HEK293T (cell line): ENCODE measurements at places on chromosomes 6 and 20.

DNA sequence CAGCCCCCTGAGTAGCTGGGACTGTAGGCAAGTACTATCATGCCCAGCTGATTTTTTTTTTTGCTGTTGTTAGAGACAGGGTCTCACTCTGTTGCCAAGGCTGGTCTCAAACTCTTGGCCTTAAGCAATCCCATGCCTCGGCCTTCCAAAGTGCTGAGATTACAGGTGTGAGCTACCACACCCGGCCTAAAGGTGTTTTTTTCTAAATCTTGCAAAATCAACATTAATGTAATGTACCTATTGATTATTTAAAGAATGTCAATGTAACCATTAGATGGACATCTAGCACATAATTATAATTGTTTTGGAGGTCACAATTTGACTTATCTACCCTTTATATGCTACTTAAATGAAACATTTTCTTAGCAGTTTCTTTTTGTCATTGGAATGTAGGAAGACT, 126.1 kb downstream of the PHACTR1 start:
- DNase-seq: no peak

GRCh38 chr20:12893653-12894052, 115.1 kb upstream of the SPTLC3 start:
- DNase-seq: no peak

- no peak for DNase-seq
These were observed 163.2 kb downstream of the RALGAPA2 start for GRCh38 chr20:20549267-20549612.

- DNase-seq: no peak
These were observed 15.2 kb downstream of the TAF4 start for GRCh38 chr20:62050166-62051120.

- DNase-seq: no peak
These were observed 374.6 kb upstream of the SYNCRIP start for GRCh38 chr6:86017236-86017635.

DNA sequence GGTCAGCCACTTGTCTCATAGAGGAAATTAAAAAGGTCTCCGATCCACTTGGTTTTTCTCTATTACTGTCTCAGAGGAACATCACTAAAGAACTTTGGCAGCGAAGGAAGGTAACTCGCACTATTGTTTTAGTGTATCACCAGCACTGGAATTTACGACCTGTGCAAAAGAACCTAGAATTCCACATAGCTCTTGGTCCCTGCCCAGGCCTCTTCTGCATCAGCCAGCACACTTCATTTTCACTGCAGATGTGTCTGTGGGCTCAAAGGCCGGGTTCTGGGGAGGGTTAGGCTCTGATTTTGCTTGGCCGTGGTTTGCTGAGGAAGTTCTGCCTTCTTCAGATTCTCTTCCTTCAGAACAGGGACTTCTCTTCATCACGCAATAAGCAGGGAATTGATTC, 102.8 kb upstream of the TMEM181 start:
- no peak for DNase-seq

DNA sequence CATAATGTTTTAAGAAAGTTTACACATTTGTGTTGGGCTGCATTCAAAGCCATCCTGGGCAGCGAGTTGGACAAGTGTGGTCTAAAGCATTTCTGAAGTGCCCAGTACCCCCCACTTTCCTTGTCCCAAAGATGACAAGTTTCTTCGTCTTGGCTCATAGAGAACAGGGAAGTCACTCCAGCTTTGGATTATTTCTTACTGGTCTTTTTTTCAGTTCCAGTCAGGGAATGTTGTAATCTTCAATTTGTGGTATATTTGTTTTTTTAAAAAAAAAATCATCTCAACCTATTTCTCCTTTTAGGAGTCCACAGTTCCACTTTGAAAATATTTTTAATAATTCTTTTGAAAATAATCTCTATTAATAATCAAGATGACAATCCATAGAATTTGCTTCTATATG, 34.0 kb downstream of the SLX4IP start:
- no peak for DNase-seq

- no peak for DNase-seq
These were observed 10.9 kb upstream of the BNIP5 start for GRCh38 chr6:36347621-36348020.

DNA sequence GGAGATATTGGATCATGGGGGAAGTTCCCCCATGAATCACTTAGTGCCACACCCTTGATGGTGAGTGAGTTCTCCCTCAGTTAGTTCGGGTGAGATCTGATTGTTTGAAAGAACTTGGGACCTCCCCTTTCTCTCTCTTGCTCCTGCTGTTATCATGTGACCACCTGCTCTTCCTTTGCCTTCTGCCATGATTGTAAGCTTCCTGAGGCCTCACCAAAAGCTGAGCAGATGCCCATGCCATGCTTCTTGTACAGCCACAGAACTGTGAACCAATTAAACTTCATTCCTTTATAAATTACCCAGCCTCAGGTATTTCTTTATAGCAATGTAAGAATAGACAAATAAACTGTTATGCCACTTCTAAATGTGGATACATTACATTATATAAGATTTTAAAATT, 686.7 kb upstream of the MARCKS start:
- no peak for DNase-seq

GRCh38 chr6:128516514-128516898, 3.9 kb downstream of the PTPRK start:
- DNase-seq: peak; percentile 36

DNA sequence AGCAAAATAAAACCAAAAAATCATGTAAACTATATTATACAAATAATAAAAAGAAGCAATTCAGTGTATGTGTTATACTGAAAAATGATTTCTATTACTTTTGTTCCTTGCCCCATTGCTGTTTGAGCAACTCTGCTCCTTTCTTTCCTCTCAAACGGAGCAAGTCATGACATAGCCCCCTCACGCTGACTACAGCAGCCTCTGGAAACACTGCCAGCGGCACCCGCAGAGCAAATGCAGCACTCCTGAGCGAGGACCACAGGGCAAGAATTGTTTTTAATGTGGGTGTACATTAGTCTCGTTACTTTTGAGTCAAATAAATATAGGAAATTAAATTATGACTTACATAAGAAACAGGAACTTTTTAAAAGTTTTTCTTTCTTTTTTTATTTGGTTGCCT, 350.1 kb upstream of the HSF2 start:
- DNase-seq: peak; percentile 55
